Stimulated activated CD4-positive, alpha-beta T cell treated with anti-CD3 and anti-CD28 coated beads, Interleukin-1b, Interleukin-23, amount 100 ng/mL, for 24 hours (primary cell): ENCODE measurements at places on chromosomes 7 and 10.
A peak's percentile ranks its signal among the peaks of the same experiment; 100 is the strongest.

- no peak for DNase-seq
Measured at GRCh38 chr10:24561453-24561852, 162.2 kb downstream of the ARHGAP21 start.

- DNase-seq = no peak
Measured at GRCh38 chr10:102504976-102505300, 1.2 kb downstream of the SUFU start.

GRCh38 chr7:136030330-136030729, 53.2 kb upstream of the MTPN start:
- DNase-seq = no peak

DNA sequence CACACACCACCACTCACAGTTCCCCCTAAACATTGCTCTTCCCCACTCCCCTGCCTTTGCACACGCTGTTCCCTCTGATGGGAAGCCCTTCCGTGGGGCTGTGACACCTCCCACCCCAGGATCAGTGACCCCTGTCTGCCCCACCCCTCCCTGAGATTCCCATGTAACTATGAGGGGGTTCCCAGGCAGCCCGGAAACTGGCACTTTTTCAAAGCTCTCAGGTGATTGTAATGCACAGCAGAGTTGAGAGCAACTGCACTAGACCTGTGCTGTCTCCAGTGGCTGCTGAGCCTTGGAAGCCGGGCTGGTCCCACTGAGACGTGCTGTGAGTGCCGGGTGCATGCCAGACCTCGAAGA, 29.8 kb downstream of the GPRIN2 start:
- no peak for DNase-seq

DNA sequence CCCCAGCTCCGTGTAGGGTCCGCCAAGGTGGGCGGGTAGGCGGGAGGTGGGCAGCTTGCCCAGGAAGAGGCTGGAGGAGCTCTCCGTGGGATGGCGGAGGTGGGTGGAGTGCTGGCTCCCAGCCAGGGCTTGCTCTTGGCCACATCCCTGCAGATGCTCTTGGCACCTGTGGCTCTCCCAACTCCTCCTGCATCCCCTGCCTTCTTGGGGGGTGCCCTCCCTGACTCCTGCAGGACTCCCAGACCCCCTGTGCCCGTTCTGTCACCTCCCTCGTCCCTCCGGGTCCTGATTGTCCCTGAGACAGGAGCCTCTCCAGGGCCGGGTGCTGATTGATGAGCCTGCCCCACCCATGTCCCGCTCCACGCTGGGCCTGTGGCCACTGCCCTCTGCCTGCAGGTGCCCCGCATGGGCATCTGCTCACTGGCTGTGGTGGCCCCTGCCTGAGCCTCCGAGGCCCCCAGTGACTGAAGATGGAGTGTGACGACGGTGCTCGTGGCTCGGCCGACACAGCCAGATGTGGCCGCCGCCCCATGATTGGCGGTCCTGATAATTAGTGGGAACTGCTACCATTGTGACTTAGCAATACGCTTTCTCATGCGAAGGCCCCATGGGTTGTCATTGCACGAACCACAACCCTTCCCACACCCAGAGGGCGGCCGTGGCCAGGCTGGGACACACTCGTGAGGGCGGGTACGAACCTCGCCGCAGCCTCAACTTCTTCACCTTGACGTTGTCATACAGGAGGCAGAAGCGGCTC, 23.6 kb downstream of the CFAP46 start:
- no peak for DNase-seq

GRCh38 chr10:21022821-21023220, 125.7 kb upstream of the NEBL start:
- DNase-seq = no peak

- no peak for DNase-seq
Measured at GRCh38 chr10:127984945-127985344, 78.0 kb downstream of the PTPRE start.

DNA sequence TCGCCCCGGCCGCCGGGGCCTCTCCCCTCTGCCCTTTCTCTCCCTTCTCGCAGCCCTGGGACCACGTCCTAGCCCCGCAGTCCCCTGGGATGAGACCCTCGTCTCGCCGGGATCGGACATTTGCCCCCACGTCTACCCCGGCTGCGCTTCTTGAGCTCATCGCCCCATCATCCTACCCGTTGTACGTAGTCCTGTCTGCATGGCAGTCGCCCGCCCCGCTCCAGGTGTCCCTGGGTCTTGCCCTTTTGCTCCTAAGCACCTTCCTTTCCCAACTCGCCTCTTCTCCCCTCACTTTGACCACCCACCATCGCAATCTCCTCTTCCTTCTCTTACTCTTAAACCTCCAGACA, 582 bp downstream of the TPST1 start:
- DNase-seq = no peak

- DNase-seq = no peak
Measured at GRCh38 chr7:77954773-77955555, 156.4 kb downstream of the PHTF2 start.

DNA sequence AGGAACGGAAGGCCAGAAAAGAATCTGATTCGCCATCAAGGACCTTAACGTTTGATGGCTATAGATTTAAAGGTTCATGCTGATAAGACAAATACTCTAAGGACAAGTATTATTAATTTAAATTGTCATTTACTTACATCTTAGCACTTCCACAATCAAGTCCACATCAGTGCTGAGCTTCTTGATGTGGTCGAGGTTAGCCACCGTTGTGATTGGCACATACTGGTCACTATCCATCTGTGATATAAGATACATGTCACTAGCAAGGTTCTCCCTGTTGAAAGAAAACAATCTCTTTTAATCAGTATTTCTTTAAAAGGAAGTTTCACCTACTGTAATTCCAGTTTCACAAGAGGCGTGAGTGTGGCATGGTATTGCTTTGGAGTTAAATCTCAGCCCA, 88.7 kb downstream of the LARP4B start:
- DNase-seq = no peak

GRCh38 chr7:2451171-2452073, 24.8 kb downstream of the GRIFIN start:
- peak; percentile 77 for DNase-seq

- no peak for DNase-seq
Measured at GRCh38 chr7:35254496-35255442, 869 bp upstream of the TBX20 start.

DNA sequence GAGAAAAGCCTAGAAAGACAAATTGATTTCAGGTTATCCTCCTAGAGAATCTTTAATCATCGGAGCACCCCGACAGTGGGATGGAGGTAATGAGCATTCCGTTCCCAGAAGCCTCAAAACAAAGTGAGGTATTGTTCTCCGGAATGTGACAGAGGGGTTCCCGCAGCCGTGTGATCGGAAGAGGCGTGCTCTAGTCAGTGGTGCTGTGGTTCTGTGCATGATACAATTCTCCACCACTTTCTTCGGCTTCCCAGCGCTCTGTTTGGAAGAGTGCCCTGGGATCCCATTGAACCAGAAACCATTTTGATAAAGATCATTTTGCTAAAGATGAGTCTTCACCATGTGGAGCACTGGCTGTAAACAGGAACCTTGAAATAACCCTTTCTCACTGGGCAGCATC, 434.6 kb downstream of the PAXIP1 start:
- DNase-seq = no peak

- DNase-seq = no peak
Measured at GRCh38 chr7:9955138-9955537, 1018.5 kb upstream of the PHF14 start.
